ENCODE measurements at places on chromosomes 3 and 15. TPM values are rescaled to one million over a fixed set of nuclear protein-coding genes. Genes with fewer than 3 reads are reported as not detected.
A peak's percentile ranks its signal among the peaks of the same experiment; 100 is the strongest.

The TM2D3 gene
- 66.8 TPM for polyA plus RNA-seq

The LRRC31 gene
- polyA plus RNA-seq: 0.33 TPM

The SHC4 gene
- 2.5 TPM for polyA plus RNA-seq

The TPRA1 gene
- 38.2 TPM for polyA plus RNA-seq

The SLC35A5 gene
- polyA plus RNA-seq: 66.7 TPM

The LIPH gene
- polyA plus RNA-seq: 1.1 TPM

The WHAMM gene
- 11.5 TPM for polyA plus RNA-seq

The PTH1R gene
- 227 TPM for polyA plus RNA-seq

The FBXL22 gene
- 1.4 TPM for polyA plus RNA-seq

The PP2D1 gene
- 0.59 TPM for polyA plus RNA-seq

The FILIP1L gene
- 19.5 TPM for polyA plus RNA-seq

The GPR149 gene
- not detected for polyA plus RNA-seq

The LRRC34 gene
- 9.5 TPM for polyA plus RNA-seq

The TMEM202 gene
- not detected for polyA plus RNA-seq

- DNase-seq: no peak
Observed at GRCh38 chr15:74387621-74388362, 20.3 kb upstream of the CYP11A1 start.

DNA sequence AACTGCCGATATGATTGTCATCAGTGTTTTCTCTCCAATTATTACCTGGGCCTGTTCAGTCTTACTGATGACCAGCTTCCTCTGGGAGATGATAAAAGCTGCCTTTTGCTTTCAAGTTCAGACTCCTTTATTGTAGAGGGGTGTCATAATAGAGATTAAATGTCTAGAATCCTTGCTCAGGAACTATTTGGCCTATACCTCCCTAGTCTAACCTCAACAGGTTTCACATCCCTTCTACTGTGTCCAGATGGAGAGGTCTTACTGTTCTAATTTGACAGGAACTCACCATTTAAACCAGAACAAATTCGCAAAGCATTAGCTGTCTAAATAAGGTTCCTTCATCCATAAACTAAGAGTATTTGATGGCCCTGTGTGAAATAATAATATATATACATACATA is 88.0 kb downstream of the BCHE start:
- no peak for DNase-seq

DNA sequence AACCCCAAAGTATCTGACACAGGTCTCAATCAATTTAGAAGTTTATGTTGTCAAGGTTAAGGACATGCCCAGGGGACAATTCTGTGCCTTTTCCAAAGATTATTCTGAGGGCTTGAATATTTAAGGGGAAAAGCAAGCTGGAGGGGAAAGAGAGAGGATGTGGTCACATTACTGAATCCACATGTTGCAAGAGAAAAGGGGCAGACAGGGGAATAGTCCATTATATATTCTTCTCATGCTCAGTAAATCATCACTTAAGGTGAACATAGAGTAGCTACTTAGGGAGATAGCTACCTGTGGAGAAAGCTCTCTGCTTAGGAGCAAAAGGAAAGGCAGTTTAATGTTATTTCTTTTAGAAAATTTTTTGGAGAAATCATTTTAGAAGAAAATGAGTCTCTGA is 751.6 kb downstream of the SI start:
- no peak for DNase-seq

DNA sequence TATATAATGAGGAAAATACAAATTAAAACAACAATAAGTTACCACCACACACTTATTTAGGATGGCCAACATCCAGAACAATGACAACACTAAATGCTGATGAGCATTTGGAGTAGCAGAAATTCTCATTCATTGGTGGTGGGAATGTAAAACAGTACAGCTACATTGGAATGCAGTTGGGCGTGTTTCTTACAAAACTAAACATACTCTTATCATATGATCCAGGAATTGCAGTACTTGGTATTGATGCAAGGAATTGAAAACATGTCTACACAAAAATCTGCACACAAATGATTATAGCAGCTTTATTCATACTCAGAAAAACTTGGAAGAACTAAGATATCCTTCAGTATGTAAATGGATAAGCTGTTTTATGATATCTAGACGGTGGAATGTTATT is 594.2 kb downstream of the ZBBX start:
- DNase-seq: no peak

- no peak for DNase-seq
Observed at GRCh38 chr15:50053055-50053856, 65.8 kb downstream of the ATP8B4 start.

- DNase-seq: no peak
Observed at GRCh38 chr3:46882377-46883053, 5.0 kb downstream of the PTH1R start.

DNA sequence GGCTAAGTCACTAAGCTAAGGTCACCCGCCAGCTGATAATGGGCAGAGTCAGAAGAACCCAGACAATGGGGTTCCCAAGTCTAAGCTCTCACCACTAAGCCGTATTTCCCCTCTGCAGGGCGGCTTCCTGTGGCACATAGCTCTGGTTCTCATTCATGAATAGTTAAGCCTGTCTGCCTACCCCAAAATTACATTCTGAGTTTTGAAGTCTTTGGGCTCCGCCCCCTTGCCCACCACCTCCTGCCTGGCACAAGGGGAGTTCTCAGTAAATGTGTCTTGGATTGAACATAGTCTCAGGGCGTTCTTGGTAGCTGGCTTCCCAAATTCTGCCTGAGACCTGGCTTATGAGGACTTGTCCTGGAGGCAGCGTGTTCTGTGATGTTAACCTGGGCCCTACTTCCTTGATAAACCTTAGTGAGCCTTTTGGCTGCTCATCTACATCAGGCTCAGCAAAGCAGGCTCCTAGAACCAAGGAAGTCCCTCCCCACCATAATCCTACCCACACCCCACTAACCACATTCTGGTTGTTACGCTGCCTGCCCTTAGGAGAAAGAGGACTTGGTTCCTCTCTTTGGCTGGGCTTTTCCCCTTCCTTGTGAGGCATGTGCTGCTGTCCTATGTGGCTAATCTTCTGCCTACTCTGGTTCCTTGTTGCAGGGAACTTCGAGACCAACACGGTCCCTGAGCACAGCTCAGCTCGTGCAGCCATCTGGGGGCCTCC is 54.9 kb downstream of the STARD5 start:
- no peak for DNase-seq

DNA sequence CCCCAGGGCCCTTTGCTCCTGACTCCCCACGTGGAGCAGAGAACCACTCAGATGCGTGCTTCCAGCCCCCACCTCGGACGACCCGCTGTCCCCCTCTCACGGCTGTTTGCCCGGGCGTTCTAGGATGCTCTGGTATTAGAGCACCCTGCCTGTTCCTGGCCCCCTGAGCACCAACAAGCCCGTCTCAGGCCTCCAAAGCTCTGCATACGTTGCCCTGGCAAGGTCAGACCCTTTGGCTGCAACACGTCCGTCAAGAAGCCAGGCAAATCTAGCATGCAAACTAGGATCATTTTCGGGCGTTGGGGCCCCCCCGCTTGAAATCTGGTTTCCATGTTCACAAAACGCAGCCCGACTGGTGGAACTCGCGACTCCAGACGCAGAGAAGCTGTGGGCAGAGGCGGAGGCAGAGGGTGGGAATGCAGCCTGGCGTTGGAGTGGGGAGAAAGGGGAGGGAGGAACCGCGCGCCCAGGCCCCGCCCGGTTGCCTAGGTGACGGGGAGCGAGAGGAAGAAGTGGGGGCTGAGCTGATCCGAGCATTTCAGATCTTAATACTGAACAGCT is 86.2 kb upstream of the PIAS1 start:
- peak; percentile 68 for DNase-seq

- DNase-seq: no peak
Observed at GRCh38 chr15:49096090-49096750, 50.0 kb upstream of the SECISBP2L start.

DNA sequence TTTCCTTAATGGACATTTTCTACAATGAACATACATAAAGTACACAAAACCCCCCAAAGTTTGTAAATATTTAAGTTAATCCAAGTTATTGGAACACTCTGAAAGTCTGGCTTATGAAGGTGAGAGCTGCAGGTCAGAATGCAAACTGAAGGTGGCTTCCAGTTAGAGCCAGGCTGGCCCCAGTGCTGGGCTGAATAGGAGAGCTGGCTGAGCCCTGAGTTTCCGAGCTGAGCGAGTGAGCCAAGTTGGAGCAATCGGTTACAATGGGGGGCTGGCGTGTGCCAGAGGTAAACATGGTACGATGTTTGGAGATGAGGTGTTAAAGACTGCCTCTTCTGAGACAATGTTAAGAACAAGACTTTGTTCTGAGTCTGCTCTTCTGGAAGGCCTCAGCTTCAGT is 230.8 kb upstream of the MCTP2 start:
- DNase-seq: no peak

DNA sequence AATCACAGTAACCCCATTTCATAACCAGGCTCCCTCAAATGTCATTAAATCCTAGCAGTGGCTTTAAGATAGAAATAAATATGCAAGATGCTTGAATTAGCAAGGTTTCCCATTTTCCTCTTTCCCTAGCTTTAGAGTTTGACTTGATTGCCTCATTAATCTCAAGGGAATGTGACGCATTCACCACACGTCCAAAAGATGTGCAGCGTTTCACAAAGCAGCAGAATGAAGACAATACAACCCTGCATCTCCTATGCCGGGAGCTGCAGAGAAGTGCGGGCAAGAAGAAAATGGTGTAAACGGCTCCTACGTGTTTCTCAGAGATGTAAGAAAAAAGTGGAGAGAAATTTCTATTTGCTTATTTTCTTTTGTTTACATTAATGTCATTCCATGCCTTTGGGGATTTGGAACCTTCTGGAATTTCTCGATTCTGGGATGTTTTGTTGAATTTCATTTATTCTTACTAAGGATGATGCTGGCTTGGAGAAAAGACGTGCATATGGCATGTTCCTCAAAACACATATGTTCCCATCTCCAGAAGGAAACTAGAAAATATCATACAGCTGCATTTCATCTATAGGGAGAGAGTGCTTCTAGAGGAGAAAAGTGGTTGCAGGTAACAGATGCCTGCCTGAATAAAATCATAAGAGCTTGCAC is 27.8 kb upstream of the FRMD4B start:
- DNase-seq: no peak

DNA sequence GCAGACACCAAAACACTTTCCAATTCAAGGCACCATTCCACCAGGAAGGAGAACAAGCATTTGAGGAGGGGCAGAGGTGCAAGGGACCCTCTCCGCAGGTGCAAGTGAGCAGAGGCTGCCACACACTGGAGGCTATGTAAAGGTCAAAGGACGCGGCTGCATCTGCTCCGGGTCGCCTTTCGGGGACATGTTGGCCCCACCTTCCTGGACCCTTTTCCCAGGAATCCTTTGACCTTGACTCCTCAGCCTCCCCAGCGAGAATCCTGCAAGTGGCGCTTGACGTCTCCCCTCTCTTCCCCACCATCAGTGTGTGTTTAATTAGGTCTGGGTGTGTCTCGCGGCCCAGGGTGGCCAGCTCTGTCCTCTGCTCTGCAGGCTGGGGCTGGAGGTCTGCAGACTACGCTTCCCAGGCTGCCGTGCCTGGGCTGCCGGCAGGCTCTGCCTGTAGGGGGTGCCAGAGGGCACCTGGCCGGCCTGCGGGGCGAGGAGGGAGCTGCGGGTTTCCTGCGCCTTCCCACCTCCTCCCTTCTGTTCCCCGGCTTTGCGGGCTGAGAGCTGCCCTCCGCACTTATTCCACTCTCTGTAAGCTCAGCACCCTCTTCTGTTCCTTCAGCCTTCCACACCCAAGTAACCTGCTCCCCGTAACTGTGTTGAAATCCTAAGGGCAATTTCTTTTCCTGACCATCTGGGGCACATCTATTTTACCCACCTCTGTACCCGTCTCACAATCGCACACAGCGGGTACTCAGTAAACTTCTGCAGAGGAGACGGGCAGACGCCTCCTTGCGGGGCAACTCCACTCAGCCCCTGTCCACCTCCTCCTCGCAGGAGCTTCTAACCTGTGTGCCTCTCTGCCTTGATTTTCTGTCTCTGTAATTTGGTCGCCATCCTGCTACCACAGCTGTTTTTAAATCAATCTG is 129.8 kb downstream of the NSMCE3 start:
- DNase-seq: no peak

DNA sequence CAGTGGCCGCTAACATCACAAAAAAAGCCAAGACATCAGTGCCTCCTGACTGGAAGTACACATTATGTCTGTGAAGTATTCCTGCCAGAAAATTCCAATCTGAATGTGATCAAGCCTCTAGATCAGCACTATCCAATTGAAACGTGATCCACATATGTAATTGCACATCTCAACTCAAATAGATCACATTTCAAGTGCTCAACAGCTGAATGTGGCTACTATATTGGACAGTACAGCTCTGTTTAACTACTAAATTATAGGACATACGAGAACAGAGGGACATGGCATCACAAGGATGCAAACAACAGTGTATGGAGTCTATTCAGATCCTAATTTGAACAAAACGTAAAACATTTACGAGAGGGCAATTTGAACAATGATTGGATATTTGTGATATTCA is 542 bp upstream of the UBAP1L start:
- DNase-seq: no peak

DNA sequence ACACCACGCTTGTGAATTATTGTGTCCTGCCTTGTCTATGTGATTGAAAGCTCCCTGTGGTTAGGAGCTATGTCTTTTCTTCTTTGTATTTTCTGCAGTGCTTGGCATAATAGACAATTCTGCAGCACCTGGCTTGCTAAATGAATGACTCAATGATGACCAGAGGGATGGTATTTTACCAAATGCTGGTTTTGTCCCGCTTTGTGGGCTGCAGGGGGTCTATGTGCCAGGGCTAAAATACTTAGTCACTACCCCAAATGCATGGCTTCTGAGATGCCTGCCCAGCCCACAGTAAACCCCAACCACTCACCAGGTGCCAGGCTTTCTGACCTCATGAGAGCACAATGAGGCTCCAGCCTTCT is 50.9 kb downstream of the BOC start:
- no peak for DNase-seq

GRCh38 chr15:56600380-56600779 is 132.9 kb downstream of the ZNF280D start:
- no peak for DNase-seq

- DNase-seq: no peak
Observed at GRCh38 chr3:184567946-184568559, 6.5 kb downstream of the EPHB3 start.

- peak; percentile 63 for DNase-seq
Observed at GRCh38 chr3:122679085-122679881, 1.4 kb upstream of the PARP14 start.

DNA sequence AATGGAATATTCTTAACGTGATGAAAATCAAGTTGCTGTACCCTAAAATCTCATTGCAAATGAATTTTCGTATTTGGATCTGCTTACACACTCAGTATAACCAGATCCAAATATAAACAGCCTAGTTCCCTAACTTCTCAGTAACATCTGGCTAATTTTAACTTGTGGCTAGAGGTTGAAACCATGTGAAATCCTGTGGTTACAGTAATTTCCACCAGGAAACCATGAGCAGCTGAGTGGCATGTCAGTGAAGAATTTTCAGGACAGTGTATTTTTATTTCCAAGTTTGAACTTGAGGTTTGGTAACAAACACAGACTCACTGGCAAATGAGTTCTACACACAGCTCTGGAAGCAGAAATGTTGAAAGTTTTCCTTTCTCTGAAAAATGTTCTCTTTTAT is 754.1 kb downstream of the NR2F2 start:
- no peak for DNase-seq

- DNase-seq: peak; percentile 78
Observed at GRCh38 chr3:107064405-107065060, 312.7 kb upstream of the CCDC54 start.
